Left hindlimb (tissue), 1 donor: ENCODE measurements at places on chromosomes 11 and 22.

DNA sequence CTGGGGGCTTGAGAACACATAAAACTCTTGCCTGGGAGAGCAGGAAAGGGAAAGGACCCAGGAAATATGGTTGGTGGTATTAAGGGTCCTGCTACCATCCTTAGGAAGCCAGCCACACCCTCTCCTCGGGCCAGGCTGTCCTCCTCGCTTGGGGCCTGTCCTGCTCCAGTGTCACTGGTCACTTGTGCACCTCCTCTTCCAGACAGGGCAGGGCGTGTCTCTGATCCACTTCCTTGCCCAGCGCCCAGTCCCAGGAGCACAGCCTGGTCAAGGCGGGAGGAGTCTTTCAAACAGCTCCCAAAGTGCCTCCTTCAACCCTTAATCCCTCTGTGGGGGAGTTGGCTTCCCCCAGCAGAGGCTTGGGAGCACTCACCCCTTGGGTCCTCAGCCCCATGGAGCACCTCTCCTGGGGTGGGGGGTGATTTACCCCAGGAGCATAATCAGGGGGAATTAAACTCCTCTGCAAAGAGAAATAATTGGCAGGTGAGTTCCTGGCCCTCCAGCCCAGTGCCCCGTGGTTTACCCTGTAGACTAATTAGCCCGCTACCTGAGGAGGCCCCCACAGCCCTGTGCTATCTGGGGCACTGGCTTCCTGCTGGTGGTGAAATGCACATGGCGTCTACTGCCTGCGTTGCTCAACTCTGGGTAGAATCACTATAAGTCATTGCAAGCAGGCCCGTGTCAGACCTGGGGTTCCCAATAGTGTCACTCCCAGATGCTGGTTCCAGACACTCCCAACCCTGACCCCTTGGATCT lies 8.0 kb downstream of the TMPRSS6 start:
- DNase-seq, result no peak

- DNase-seq, result no peak
Measured at GRCh38 chr11:65776196-65776595, 4.6 kb downstream of the AP5B1 start.

DNA sequence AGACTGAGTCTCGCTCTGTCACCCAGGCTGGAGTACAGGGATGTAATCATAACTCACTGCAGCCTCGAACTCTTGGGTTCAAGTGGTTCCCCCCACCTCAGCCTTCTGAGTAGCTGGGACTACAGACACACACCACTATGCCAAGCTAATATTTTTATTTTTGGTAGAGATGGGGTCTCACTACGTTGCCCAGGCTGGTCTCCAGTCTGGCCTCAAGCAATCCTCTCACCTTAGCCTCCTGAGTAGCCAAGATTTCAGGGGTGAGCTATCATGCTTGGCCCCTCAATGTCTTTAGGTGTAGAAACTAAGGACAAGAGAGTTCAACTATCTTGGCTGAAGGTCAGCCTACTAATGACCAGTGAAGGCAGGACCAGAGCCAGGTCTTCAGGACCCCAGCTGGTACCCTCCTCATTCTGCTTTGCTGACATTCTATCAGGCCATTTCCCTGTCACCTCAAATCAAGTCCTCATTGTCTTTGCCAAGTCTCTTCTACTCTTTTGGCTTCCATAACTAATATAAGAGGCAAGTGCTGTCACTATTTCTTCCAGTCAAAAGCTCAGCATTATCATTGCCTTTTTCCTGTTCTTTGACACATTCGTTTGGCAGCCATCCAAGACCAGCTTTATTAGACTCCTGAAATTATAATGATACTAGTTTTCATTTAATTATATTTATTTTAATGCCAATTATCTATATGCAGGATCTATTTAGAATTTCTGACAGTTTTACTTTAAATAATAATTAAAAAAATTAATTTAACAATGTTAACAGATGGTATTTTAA lies 264.2 kb upstream of the PITPNB start:
- DNase-seq, result no peak

- DNase-seq, result no peak
Measured at GRCh38 chr11:106128740-106129139, 51.3 kb downstream of the AASDHPPT start.

- peak; percentile 67 for DNase-seq
Measured at GRCh38 chr22:31039393-31039792, 41.7 kb upstream of the SMTN start.

DNA sequence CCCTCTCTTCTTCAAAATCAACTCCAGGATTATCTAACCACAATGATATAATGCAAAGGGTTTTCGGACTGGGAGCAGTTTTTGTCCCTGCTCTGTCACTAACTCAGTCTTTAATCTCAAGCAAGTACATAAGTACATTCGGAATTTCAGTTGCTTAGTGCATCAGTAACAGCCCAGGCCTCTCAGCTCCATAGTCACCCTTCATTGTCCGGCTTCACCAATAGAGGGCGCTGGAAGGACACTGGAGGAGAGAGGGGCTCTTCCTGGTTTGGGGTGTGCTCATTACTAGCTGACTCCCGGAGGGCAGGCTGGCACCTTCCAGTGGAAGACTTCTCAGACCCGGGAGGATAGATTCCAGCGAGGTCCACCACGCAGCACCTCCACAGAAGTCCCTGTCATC lies 90.4 kb upstream of the PDGFD start:
- DNase-seq, result no peak

DNA sequence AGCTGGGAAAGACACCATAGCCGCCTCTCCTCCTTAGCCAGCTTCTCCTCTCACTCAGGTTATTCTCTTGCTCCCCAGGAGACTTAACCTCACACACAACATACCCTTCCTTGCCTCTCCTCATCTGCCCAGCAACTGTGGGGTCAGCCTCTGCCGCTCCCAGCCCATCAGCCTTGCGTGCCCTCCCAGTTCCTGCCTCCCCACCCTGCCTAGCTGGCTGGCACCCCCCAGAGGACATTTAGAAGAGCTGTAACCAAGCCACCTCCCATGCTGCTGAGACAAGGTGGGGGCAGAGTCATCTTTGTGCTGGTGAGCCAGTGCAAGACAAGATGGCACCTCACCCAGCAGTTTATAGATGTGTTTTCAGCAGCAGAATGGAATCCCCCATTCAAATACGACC lies 38.2 kb downstream of the TOM1 start:
- DNase-seq, result no peak

DNA sequence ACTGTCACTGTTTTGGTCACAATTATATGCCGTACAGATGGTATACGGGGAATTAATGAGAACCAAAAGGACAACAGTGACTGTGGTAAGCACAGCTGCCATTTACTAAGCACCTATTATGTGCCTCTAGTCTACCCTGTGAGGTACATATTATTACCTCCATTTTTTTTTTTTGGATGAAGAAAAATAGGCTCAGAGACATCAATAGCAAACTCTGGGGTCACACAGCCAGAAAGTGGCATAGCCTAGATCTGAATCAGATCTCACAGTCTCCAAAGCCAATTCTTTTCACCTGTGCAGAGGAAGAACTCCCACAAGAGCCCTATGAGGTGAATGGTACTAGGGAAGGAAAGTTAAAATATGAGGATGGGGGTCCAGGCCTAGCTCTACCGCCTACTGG lies 68.9 kb downstream of the USP35 start:
- no peak for DNase-seq

- peak; percentile 59 for DNase-seq
Measured at GRCh38 chr22:46043816-46044620, 67.1 kb upstream of the WNT7B start.

- DNase-seq, result no peak
Measured at GRCh38 chr22:49431551-49431950, 396.1 kb downstream of the BRD1 start.

DNA sequence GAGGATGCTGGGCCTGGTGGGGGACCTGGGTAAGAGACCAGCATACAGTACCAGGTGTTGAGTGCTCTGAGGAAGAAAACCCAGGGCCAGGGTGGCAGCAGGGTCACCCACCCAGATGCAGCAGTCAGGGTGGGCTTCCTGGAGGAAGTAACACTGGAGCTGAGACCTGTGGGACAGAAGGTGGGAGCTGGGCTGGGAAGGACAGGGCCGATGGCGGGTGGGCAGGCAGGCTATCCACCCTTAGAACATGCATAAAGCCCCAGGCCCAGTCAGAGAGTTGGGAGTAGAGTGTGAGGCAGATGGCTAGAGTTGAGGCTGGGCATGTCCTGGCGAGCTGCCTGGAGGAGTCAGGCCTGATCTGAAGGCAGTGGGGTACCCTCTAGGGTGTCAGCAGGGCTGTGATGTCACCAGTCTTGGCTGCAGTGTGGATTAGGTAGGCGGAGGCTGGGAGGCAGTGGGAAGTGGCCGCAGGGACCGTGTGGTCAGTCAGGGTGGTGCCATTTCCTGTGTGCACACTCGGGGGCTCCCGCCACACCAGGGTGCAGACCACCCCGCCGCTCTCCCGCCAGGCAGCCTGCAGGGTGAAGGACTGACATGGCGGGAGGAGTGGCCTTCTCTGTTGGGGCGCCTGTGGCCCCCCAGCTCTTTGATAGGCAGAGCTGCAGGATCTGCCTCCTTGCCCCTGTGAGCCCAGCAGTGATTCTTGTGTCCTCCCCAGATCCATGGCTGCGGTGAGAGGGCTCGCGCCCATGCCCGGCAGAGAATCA lies 35.3 kb downstream of the IGHMBP2 start:
- no peak for DNase-seq

DNA sequence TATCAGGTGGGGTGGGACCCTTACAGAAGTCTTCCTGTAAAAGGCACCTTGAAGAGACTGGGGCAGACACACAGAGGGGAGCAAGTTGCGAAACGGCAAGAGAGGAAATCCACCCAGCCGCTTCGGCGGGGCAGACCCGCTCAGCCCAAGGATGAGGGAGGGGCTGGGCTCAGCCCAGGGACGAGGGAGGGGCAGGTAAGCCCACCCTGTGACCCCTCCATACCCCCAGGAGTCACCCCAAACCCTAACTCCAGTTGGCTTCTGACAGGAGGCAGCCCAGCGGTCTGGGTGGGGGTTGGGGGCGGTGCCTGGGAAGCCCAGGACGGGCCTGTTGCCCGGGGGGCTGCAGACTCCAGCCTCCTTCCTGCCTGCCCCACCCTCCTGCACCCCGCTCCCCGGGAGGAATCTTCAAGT lies 965 bp downstream of the OSBPL5 start:
- peak; percentile 52 for DNase-seq

DNA sequence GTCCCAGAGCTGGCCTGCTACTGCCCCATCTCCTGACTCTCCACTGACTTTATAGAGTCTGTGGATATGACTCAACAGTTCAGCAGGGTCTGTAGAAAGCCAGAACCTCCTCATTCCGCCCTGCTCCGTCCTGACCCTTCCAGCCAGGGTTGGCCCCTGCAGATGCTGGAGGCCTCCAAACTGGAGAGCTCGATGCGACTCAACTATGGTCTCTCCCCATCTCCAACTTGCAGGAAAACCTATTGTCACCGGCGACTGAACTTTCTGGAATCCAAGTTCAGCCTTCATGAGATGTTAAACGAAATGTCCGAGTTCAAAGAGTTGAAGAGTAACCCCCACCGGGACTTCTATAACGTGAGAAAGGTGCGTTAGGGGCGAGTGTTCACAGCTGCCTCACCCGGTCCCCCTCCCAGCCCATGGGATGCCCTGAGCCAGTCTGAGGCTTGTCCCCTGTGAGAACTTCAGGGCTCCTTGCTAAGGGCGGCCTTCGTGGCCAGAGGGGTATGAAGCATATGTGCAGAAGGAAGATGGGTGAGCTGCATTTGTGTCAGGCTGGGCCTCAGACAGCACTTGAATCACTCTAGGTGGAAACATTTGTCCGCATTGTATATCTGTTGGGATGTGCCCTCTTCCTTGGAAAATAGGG lies 32.1 kb downstream of the AMPD3 start:
- DNase-seq, result no peak

DNA sequence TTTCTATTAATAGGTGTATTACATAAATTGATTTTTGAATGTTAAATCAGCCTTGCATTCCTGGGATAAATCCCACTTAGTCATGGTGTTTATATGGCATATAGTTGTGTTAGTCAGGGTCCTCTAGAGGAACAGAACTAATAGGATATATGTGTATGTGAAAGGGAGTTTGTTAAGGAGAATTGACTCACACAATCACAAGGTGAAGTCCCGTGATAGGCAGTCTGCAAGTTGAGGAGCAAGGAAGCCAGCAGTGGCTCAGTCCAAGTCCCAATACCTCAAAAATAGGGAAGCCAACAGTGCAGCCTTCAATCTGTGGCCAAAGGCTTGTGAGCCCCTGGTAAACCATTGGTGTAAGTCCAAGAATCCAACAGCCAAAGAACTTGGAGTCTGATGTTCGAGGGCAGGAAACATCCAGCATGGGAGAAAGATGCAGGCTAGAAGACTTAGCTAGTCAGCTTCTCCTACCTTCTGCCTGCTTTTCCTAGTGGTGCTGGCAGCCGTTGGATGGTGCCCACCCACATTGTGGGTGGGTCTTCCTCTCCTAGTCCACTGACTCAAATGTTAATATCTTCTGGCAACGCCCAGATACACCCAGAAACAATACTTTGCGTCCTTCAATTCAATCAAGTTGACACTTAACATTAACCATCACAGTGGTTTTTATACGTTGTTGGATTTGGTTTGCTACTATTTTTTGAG lies 12.9 kb downstream of the SFI1 start:
- no peak for DNase-seq

- no peak for DNase-seq
Measured at GRCh38 chr22:38026130-38027111, 30.8 kb upstream of the PICK1 start.

GRCh38 chr11:126109941-126110731 lies 47.5 kb upstream of the CDON start:
- DNase-seq, result no peak

DNA sequence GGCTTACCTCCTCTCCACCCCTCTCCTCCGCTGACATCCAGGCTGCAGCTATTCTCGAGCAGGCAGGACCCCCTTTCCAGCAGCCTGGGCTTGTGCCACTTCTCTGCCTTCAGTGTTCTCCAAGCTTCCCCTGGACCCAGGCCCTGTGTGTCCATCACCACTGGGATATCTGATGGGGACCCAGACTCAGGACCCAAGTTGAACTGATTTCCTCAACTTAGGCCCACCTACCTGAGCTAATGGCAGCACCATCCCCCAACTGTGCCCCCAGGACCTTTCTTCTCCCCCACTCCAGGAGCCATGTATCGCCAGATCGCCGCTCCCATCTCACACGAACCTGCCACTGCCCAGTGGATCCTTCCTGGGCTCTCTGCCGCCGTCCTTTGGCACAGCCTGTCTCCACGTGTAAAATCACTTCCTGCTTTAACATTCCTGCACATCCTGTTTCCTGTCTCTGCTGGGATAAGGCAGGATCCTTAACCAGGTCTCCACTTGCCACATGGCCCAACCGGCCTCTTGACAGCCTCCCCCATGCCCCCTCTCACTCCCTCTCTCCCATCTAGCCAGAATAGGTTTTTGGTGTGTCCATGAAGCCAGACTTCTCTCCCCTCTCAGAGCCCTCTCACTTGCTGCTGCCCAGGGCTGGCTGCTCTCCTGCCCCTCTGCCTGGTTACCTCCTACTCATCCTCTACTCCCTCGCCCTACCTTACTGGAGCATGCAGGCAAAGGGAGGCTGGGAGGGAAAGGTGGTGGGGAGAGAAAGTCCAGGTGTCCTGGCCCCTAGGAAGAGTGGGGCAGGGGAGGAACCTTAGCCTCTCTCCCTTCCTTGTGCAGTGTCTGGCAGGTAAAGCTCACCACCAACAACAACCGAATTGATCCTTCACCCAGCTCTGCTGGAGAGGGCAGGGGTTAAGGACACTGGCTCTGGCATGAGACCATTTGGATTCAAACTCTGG lies 9.4 kb downstream of the SPATA19 start:
- DNase-seq, result no peak
